Kidney capillary endothelial cell (primary cell): ENCODE measurements at places on chromosomes 1 and 21.

GRCh38 chr1:1176931-1177330, 3.3 kb downstream of the TTLL10 start:
- DNase-seq: no peak

DNA sequence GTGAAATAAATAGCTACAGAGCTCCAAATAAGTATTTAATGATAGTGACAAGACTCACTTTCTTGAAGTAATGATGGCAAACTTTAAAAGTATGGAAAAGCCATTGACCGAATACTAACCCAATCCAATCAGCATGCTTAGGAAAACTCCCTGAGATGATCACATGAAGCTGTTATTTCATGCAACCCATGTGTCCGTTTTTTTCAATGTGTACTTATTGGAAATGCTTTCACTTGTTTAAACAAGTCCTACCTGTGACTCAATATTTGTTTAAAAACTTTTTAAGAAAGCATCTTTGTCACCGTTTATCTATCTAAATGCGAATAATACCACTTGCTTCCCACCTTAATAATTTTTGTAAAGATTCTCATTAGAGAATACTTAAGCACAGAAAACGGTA, 185.8 kb downstream of the NRIP1 start:
- DNase-seq: no peak

GRCh38 chr1:109481646-109482045, 2.1 kb upstream of the ATXN7L2 start:
- no peak for DNase-seq

DNA sequence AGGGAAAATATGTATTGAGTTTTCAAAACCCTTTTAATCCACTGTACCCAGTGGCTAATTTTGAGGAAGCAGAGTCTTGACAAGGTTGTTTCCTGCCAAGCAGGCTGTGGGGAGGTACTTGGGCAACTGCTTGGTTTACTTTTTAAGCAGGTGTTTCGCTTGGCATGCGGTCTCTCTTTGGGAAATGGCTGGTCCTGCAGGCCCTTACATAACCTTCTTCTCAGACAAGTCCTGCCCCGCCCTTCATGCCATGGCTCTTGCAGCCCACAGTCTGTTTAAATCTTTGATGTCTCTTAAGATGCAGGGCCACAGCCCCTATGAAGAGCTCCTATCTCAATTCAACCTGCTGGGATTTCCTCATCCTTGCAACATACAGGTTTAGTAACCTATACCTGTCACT, 36.0 kb upstream of the ABCD3 start:
- no peak for DNase-seq

DNA sequence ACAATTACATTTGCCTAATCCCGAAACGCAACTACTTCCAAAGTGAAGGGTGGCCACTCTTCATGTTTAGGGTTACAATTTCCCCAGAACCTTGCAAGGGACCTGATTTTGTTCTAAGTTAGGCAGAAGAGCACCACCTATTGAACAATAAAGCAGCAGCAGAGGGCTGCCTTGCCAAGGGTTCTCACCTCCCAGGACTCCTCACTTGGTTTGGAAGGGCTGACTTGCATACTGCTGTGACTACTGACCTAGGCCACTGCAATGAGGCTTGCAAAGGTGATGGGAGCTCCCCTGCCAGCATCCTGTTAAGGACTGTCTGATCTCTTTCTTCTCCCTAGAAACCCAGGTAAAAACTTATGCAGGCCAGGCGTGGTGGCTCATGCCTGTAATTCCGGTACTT, 14.2 kb downstream of the MTOR start:
- DNase-seq: no peak

DNA sequence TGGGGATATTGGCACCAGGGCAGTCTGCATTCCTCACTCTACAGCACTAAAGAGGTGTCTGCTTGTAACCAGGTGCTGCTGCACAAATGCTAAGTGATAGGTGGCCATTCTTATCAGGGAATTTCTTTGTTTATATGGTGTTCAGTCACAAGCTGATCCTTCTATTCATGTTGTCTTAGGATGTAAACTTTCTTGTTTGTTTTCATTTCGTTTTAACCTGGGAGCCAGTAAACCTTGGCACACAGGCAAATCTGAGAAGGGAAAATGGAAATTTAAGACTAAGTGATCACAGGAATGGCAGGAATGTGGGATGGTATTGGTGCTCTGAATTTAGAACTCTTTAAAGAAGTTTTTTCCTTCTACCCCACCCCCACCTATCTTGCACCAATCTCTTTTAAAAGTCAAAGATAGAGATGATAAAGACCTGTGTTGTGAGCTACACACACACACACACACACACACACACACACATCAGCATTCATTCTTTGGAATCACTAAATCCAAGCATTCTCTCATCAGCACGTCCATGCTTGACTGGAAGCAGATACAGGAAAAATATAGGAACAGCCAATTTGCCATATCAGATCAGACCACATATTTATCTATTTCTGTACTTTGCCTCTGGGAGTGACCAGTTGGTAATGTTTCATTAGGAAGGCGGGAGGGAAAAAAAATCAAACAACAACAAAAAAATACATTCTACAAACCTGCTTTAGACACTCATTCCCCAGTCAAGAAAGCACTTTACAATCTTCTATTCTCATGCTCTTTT, 451.4 kb upstream of the ADGRL2 start:
- no peak for DNase-seq

GRCh38 chr1:113133038-113133437, 60.0 kb downstream of the LRIG2 start:
- no peak for DNase-seq

GRCh38 chr1:243731974-243732625, 117.9 kb downstream of the AKT3 start:
- DNase-seq: no peak

DNA sequence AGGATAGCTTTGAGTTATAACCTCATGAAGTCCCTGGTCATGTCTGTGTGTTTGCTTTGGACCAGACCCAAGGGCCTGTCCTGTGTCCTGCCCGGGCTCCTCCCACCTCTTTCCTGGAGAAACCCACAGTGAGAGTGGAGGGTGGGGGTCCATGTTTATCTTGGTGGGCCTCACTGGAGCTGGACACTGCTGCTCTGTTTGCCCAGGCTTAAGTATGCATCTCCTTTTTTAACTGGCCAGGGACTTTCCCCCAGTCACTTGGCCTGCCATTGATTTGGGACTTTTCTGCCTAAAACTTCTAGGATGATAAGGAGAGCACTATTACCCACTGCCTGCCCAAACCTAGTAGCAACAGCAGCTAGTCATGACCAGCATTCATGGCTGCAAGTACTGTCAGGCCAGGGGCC, 49.8 kb downstream of the DDR2 start:
- DNase-seq: no peak

- no peak for DNase-seq
Measured at GRCh38 chr1:9449110-9449627, 90.1 kb upstream of the SLC25A33 start.

- no peak for DNase-seq
Measured at GRCh38 chr1:85406081-85406480, 58.9 kb downstream of the DDAH1 start.

GRCh38 chr1:194865383-194865782, 1679.0 kb upstream of the B3GALT2 start:
- no peak for DNase-seq

GRCh38 chr1:174902531-174903099, 97.1 kb upstream of the CACYBP start:
- no peak for DNase-seq
